LHCN-M2 (cell line): ENCODE measurements at places on chromosomes 3 and 15.

GRCh38 chr3:177878957-177879356, 657.3 kb upstream of the KCNMB2 start:
- DNase-seq, result no peak

DNA sequence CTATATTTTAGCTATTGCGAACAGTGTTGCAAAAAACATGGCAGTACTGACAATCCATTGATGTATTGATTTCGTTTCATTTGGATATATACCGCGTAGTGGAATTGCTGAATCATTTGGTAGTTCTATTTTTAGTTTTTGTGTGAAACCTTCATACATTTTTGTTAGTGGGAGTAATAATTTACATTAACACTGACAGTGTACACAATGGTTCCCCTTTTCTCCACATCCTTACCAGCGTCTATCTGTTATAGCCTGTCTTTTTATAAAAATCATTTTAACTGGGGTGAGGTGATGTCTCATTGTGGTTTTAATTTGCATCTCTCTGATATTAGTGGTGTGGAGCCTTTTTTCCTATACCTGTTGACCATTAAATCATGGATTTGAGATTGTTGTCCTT, 392.4 kb upstream of the ALCAM start:
- DNase-seq, result no peak

DNA sequence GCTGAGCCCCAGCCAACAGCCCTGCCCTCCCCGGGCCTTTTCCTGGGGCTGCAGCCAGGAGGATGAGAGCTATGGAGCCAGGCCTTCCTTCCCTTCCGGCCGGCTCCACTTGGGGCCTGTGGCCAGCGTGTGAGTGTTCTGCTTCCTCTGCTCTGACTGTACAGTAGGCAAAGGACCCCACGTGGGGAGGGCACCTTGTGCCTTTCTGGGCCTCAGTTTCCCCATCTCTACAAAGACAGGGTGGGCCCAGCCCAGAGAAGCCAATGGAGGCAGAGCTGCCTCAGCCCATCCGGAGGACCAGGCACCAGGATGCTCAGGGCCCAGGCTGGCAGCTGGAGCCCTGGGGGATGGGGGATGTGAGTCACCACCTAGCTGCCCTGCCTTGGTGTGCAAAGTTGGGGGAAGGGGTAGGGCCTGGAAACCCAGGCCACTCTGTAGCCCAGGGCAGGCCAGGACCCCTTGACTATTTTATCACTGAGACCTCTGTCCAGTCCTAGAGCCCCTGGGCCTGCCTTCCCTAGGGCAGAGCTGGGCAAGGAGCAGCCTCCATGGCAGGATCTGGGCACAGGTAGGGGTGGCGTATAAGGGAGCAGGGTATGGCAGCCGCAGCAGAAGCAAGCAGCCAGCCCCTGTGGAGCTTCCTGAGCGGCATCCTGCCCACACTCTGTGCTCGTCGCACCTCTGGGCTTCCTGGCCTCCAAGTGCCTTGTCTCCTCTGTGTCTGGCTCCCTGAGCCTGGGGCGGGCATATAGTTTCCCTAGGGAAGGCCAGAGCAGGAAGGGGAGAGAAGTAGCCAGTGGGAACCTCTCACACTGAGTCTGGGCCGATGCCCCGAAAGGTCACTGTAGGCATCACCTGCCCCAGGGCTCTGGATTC, 1.8 kb downstream of the PSTPIP1 start:
- peak; percentile 24 for DNase-seq

GRCh38 chr15:45690581-45691260, 55.9 kb downstream of the SQOR start:
- no peak for DNase-seq

DNA sequence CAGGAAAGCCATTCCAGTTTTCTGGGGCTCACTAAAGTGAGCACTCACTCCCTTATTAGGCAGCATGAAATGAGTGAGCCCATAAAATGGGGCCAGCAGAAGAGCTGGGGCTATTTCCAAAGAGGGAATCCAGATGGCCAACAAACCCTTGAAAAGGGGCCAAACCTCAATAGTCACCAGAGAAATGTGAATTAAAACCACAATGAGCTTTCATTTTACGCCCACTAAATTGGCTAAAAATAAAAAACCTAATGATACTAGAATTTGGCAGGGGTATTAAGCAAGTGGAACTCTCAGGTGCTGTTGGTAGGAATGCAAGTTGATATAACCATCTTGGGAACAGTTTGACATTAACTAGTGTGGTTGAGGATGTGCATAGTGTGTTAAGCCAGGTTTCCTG, 42.1 kb upstream of the RAF1 start:
- peak; percentile 49 for DNase-seq

DNA sequence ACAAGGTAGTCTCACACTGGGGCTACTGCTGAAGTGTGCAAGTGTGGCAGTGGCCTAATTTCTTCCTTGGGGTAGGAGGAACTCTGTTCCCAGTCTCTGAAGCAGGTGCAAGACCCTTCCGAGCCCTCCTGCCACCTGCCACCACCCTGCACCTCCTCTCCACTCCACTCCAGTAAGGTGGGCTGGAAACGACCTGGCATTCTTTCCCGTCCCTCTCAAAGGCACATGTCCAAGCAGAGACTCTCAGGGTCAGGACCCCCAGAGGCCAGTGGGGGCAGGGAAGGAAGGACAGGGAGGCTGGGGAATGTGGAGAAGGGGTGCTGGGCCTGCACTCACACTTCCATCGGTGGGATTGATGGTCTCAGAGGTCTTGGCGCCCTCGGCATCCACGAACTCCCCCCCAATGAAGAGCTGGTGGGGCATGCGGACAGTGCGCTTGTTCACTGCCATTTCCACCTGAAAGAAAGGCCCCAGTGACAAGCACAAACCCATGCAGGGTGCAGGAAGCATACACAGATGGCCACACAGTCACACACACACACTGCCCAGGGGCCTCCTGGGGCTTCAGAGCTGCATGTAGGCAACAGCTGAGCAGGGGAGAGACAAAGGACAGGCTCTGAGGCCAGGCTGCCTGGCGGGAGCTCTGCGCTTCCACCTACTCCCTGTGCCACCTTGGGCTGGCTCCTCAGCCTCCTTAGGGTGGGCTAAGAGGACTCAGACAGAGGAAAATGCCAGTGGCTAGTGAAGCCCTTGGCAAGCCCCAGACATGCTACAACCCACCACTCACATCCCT, 43.8 kb downstream of the ALDH1L1 start:
- no peak for DNase-seq

DNA sequence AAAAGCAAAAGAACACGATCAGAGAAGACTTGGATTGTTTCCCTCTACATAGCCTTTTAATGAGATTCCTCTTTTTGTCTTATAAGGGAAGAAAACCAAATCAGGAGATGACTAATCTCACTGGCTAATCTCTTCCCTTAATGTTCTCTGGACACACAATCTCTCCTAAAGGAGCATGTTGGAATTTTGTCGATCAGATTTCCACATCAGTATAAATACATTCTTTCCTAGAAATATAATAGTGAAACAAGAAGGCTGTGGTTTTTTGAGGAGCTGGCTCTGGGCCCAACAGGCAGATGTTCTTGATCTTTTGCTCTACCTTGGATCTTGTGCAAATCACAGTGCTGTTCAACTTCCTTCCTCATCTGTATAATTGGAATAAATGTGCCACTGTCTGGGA, 94.0 kb downstream of the GTPBP8 start:
- DNase-seq, result peak; percentile 86

DNA sequence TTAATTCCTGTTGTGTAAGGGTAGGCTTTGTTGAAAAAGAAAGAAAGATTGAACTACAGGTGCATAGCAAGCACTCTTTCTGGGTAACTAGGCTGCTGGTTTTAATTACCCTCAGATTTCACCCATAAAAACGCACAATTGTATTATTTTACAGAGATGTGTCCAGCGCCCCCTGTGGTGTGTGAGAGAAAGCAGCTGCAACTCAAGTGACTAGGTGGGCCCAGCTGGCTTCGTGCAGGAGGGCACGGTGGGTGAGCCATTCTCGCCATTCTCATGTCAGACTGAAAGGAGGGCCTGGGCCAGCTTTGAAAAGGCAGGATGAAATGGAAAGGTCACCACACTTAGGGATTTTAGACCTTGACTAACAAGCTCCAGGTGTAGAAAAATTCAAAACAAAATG, 122.6 kb downstream of the LRIG1 start:
- no peak for DNase-seq

DNA sequence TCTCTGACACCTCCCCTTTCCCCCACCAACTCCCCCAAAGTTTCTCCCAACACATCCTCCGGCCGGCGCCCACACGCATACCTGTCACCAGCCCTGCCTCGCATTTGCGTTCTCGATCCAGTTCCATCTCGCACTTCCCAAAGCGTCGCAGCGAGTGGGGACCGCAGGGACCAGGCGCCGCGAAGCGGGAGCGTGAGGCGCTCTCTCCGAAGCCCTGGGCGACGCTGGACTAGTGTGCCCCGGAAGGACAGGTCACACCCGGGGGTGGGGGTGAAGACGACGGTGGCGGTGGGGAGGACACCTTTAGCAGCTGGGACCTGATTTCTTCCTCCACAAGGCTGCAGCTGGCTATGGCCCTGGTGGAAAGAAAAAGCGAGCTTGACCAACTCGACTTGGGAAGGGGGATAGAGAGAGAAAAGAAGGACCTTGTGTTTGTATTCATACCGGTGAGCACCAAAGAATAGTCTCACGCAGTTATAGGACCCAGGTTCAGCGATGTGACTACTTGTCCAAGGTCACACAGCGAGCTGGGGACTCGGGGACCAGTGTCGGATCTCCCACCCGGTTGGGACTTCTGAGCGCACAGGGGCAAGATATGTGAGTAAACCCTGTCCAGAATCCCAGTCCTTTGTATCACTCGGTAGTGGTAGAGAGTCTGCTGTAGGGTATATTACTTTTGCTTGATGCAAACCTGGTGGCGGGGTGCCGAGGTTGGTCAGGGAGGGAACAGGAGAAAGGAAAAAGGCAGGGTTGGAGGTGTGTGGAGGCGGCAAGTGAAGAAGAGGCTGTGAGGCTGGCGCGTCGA, 607 bp upstream of the GHSR start:
- no peak for DNase-seq

DNA sequence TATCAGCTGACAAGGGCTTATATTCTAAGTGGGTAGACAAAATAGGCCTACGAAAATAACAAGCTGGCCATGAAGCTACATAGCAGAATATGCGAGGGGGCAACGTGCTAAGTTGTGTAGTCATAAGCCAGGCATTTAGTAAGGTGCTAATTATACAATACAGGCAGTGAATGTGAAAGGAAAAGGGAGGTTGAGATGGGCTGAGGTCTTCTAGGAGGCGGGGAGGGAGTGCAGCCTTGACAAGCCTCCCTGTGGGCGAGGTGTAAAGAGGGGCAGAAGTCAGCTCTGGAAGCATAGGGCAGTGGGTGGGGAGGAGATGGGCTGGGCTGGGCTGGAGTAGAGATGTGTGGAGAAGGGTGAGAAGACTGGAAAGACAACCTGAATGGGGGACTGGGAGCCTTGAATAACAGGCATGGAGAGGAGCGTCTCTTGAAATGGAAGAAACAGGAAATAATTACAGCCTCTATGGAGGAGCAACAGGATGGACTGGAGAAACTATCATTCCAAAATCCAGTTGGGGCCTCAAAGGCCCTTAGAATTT, 1.2 kb downstream of the TIGIT start:
- no peak for DNase-seq

GRCh38 chr15:69509131-69509530, 56.5 kb downstream of the RPLP1 start:
- no peak for DNase-seq

DNA sequence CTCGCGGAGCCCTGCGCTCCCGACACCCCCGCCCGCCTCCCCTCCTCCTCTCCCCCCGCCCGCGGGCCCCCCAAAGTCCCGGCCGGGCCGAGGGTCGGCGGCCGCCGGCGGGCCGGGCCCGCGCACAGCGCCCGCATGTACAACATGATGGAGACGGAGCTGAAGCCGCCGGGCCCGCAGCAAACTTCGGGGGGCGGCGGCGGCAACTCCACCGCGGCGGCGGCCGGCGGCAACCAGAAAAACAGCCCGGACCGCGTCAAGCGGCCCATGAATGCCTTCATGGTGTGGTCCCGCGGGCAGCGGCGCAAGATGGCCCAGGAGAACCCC, 464 bp downstream of the SOX2 start:
- DNase-seq, result no peak

DNA sequence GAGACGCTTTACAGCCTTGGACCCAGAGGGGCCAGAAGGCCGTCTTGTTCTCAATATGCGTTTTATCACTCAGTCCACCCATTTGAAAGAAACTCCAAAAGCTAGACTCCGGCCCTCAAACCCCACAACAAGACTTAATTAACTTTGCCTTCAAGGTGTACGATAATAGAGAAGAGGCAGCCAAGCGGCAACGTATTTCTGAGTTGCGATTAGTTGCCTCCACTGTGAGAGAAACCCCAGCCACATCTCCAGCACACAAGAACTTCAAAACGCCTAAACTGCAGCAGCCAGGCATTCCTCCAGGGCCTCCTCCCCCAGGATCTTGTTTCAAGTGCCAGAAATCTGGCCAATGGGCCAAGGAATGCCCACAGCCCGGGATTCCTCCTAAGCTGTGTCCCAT, 17.4 kb upstream of the INO80 start:
- no peak for DNase-seq

GRCh38 chr3:55877703-55878102, 390.6 kb upstream of the WNT5A start:
- DNase-seq, result no peak

GRCh38 chr15:68733666-68734065, 87.0 kb downstream of the ANP32A start:
- DNase-seq, result peak; percentile 64

- no peak for DNase-seq
These were observed 81.6 kb downstream of the OCA2 start for GRCh38 chr15:28017423-28017924.

DNA sequence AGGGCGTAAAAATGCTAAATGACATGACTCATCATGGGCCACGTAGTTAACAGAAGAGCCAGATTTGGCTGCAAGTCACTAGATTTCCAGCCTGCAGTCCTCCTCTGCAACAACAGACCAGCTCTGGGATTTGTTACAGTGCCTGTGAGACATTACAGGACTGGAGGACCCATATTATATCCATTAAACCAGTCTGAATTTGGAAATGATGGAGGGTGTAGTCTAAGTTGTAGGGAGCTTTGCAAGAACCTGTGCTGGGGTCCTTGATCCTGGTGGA, 10.8 kb downstream of the ZNF774 start:
- DNase-seq, result peak; percentile 81

- DNase-seq, result no peak
These were observed 82.5 kb downstream of the CHST2 start for GRCh38 chr3:143201870-143202752.

DNA sequence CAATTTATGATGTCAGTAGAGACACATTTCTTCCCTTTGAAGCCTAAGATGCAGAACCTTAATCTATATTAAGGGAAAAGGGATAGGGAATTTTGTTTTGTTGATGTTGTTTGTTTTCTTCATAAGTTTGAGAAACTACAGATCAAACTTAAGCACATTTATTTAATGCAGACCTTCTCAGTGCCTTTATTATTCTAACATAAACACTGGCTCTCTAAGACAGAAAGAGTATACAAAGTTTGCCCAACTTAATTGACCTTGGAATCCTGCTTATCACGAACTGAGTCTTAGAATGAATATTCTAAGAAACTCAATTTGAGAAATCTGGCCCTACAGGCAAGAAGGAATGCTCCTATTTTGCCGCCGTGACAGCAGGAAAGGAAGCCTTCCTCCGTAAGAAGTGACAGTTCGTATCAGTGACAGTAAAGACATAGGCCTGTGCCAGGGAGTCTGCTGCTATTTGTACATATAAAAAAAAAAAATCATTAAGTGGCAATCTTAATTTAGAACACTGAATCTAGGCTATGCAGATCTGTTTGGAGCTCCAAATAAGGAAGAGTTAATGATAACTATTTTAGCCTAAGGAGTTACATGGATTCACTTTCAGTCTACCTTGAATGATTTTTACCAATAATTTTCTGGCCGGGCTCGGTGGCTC, 8.8 kb upstream of the IMPG2 start:
- no peak for DNase-seq
